ENCODE measurements at places on chromosomes 3 and 15. TPM values are rescaled to one million over a fixed set of nuclear protein-coding genes. Genes with fewer than 3 reads are reported as not detected.

The SPSB4 gene
- 0.13 TPM for total RNA-seq

The GUCA1C gene
- not detected for total RNA-seq

The MORC1 gene
- not detected for total RNA-seq

The CCR1 gene
- not detected for total RNA-seq

The SV2B gene
- total RNA-seq: 0.03 TPM

The FRMD5 gene
- 3.9 TPM for total RNA-seq

The SHF gene
- total RNA-seq: 0.68 TPM

The PPP1R14D gene
- total RNA-seq: 0.28 TPM

The ECE2 gene
- total RNA-seq: not detected

The LDHAL6B gene
- not detected for total RNA-seq

The SLC28A2 gene
- total RNA-seq: not detected

The STAB1 gene
- total RNA-seq: not detected

The TRPM1 gene
- not detected for total RNA-seq

The GATM gene
- total RNA-seq: 2.5 TPM

The IL17RD gene
- total RNA-seq: 1.1 TPM

The CEP70 gene
- 6.4 TPM for total RNA-seq

The MKRN2 gene
- 23.8 TPM for total RNA-seq

The COL6A5 gene
- not detected for total RNA-seq

The FOXB1 gene
- not detected for total RNA-seq

The IMPG2 gene
- not detected for total RNA-seq

The GOLGA6L9 gene
- 3.5 TPM for total RNA-seq

The BCHE gene
- total RNA-seq: 1.1 TPM

The OXTR gene
- 11.7 TPM for total RNA-seq

The CLEC3B gene
- total RNA-seq: not detected

The NSMCE3 gene
- 14.8 TPM for total RNA-seq

Measured in A549 treated with DMSO at 1 μM for 4 hours (cell line).